ENCODE measurements at places on chromosomes 13 and 19.

- no peak for DNase-seq
Measured at GRCh38 chr13:46861959-46862358, 34.9 kb downstream of the HTR2A start.

DNA sequence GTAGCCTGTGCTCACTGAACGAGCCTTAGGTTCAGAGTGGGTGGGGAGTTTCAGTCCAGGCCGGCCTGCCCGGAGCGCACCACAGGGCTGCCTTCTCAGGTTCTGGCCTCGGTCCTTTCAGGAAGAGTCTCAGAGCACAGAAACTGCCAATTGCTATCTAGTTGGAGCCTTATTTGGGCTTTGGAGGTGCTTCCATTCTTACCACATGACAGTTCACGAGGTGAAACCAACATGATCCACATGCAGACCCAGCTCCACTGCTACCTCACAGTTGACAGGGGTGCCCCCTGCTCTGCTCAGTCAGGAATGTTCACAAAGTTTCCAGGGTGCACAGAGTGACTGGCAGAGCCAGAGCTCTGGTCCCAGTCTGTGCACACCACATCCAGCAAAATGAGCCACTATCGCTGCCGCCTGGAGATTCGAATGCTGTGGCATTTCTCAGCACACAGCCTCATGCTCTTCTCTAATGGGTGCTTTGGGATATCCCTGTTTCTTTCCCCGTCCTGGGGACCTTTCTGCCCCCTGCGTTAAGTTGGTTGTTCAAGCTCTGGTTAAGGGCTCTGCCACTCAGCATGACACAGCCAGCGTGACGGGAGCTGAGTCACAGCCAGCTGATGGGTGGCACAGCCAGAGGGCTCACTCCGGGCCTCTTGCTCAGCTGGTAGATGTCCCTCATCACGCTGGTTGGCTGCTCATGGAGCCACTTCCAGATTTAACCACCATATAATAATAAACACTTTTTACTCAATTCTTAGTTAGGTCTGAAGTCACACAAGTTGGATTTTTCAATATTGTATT is 7.5 kb upstream of the SACS start:
- no peak for DNase-seq

- no peak for DNase-seq
Measured at GRCh38 chr13:75566658-75567057, 17.1 kb downstream of the UCHL3 start.

DNA sequence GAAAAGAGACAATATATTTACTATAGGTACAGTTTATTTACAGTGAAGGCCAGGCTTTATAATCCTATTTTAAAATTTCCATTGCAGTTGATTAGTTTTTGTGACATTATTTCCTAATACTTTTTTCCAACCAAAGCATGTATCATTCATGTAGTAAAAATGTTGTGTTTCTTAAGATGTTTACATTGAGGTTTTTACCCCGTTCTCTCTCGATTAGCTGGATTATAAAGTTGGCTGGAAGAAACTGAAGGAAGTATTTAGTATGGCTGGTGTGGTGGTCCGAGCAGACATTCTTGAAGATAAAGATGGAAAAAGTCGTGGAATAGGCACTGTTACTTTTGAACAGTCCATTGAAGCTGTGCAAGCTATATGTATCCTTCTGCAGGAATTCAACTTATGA is 21.2 kb downstream of the HNRNPM start:
- no peak for DNase-seq

GRCh38 chr13:28533441-28534166 is 38.7 kb upstream of the FLT1 start:
- DNase-seq: no peak

- no peak for DNase-seq
Measured at GRCh38 chr13:110560601-110561343, 750 bp downstream of the RAB20 start.

DNA sequence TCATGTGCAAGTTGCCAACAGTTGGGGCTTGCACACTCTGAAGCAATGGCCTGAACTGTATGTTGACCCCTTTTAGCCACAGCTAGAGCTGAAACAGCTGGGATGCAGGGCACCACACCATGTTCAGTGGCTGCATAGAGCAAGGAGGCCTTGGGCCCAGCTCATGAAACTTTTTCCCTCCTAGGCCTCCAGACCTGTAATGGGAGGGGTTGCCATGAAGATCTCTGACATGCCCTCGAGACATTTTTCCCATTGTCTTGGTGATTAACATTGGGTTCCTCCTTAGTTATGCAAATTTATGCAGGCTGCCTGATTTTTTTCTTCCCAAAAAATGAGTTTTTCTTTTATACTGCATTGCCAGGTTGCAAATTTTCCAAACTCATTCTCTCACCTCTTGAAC is 165.1 kb upstream of the PRR20A start:
- DNase-seq: no peak

- DNase-seq: no peak
Measured at GRCh38 chr13:78060966-78061365, 142.3 kb upstream of the EDNRB start.

DNA sequence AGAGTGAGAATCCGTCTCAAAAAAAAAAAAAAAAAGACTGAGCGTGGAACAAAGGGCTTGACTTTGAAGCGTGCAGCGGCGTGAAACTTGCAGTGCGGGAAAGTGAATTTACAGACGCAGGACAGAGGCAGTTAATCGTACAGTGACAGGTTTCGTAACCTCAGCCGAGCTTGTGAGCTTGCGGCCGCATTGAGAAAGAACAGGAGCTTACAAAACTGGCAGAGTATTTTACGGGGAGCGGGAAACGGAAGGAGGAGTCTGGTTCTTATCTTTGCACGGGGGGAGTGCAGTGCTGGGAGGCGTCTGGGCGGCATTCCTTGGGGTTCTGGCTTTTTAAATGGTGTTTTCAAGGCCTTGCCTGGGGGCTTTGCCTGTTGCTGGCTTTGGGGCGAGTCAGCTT is 6.0 kb upstream of the BSG start:
- DNase-seq: no peak

GRCh38 chr13:108486096-108486495 is 143.3 kb upstream of the MYO16 start:
- DNase-seq: no peak

- DNase-seq: no peak
Measured at GRCh38 chr13:25679936-25680335, 308.2 kb downstream of the ATP8A2 start.

GRCh38 chr19:1756705-1757465 is 3.6 kb downstream of the ONECUT3 start:
- DNase-seq: no peak

GRCh38 chr19:45653634-45654033 is 14.4 kb upstream of the GIPR start:
- DNase-seq: no peak

- no peak for DNase-seq
Measured at GRCh38 chr13:36903925-36904595, 16.0 kb downstream of the SMAD9 start.

DNA sequence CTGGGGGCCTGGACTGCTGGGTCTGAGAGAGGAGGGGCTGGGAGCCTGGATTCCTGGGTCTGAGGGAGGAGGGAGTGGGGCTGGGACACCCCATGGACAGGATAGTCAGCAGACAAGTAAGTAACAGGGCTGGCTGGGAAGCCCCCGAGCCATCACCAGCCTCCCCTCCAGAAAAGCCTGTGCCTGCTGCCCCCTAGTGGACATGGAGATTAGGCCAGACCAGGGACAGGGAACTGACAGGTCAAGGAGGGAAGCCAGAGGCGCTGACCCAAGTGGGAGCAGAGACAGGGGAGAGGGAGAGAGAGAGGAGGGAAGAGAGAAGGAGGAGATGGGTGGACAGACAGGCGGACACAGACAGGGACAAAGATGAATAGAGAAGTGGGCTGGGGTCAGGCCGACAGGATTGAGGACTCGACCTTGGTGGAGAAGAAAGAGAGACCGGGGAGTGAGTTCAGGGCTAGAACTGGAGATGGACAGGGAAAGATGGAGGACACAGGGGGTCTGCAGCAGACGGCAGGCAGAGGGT is 6.7 kb upstream of the ERFL start:
- DNase-seq: no peak

- DNase-seq: no peak
Measured at GRCh38 chr19:22831211-22831610, 880 bp upstream of the ZNF723 start.

GRCh38 chr13:99228737-99229691 is 28.4 kb downstream of the UBAC2 start:
- no peak for DNase-seq

DNA sequence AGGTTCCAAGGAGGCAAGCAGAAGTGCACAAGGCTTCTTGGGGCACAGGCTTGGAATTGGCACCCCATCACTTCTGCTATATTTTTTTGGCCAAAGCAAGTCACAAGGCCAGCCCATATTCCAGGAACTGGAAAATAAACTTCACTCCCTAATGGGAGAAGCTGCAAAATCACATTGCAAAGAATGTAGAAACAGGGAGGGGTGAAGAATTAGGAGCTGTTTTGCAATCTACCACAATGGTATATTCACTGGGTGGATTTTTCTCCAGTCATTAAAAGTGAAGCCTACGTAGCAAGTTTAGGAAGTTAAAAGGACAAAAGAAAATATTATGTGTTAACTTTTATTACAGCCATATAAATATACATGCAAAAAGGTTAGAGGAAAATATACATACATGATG is 464.8 kb downstream of the COG6 start:
- DNase-seq: no peak

DNA sequence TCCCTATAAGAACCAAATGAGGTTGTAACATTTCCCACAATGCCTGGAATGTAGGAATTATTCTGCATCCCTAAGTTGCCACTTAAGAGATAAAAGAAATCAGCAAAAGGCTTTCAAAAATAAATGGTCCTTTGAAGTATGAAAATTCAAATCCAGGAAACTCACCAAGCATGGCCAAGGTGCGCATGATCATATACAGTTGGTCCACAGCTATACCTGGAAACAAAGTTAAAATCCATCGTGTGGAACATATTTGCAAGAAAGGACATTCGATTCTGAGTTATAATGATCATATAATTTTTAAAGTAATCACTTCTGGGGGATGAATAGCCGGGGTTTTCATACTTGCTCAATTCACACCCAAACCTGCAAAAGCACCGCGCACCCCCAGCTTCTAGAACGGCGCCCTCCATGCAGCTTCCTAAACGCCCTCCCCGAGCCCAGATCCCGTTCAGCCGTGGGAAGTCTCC is 525 bp downstream of the CARS2 start:
- DNase-seq: no peak

GRCh38 chr19:40596608-40597328 is 4.4 kb upstream of the LTBP4 start:
- no peak for DNase-seq

- no peak for DNase-seq
Measured at GRCh38 chr19:8673276-8673891, 25.2 kb downstream of the ACTL9 start.

- no peak for DNase-seq
Measured at GRCh38 chr13:29397265-29397664, 198.2 kb downstream of the SLC7A1 start.

GRCh38 chr13:95494082-95494681 is 58.3 kb upstream of the CLDN10 start:
- DNase-seq: no peak

DNA sequence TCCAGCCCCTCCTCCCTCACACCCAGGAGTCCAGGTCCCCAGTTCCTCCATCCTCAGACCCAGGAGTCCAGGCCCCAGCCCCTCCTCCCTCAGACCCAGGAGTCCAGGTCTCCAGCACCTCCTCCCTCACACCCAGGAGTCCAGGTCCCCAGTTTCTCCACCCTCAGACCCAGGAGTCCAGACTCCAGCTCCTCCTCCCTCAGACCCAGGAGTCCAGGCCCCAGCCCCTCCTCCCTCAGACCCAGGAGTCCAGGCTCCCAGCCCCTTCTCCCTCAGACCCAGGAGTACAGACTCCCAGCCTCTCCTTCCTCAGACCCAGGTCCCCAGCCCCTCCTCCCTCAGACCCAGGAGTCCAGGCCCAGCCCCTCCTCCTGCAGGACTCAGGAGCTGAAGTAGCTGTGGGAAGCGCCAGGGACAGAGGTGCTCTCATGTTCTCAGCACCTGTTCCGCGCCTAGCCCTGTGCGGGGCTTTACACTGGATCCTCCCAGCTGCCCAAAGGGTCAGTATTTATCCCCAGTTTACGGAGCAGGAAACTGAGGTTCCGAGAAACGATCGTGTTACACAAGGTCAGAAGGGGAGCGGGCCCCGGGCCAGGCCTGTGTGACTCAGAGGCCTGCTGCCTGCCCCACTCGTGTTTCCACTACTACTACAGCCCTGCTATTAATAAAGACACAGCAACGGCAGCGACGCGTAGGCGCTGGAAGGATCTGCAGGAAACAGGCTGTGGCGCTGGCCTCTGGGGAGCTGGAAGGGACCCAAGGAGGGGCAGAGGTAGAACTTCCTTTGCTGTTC is 1.7 kb upstream of the SBK3 start:
- no peak for DNase-seq

DNA sequence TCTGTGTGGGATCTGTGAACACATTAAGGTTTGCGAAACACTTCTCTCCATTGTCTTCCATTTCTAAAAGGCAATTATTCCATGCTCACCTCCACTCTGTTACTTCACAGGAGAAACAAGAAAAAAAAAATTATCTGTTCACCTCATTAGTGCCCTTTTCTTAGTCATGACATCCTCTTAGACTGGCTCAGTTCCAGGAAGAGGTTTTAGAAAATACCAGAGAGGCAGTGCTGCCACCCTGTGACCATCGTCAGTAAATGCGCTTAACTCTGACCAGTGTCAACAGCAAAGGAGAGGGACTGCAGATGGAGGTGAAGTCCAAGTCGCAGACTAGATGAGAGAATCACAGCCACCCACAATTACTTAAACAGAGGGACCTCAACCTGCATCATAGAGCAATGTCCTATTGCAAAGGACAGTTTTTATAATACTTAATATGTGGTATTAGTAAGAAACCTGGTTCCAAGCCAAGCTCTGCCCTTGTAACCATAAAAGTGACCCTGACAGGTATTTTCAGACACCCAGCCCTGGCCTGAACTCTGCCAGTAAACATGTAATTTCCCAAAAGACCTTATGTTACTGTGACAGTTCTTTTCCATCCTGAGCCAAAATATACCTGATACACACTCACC is 19.4 kb downstream of the CEACAM21 start:
- DNase-seq: no peak

DNA sequence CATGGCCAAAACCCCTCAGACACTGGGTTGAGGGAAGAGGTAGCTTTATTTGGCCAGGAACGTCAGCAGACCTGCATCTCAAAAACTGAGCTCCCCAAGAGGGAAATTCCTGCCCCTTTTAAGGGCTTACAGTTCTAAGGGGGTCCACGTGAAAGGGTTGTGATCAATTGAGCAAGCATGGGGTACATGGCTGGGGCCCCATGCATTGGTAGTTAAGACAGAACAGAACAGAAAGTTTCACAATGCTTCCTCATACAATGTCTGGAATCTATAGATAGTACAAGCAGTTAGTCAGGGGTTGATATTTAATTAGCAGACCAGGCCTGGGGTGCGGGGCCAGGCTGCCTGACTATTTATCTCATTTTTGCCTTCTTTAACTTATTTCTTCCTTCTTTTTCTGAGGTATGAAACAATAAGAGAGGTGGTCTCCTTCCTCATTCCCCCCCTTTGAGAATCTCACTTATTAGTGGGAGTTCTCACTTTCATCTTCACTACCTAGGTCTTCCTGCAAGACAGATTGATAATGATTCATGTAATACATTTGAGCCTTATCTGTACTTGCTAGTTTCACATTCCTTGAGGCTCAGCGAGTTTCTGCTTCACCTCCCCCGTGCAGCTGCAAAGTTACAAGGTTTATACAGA is 84.8 kb downstream of the SLC25A15 start:
- no peak for DNase-seq

- no peak for DNase-seq
Measured at GRCh38 chr13:61712621-61713020, 297.0 kb upstream of the PCDH20 start.

- DNase-seq: no peak
Measured at GRCh38 chr19:9043524-9043923, 33.3 kb upstream of the MUC16 start.

GRCh38 chr13:104920091-104920490 is 1615.4 kb downstream of the EFNB2 start:
- no peak for DNase-seq

All from vagina (tissue), 2 donors.